ENCODE measurements at places on chromosomes 12 and 14. TPM values are rescaled to one million over a fixed set of nuclear protein-coding genes. Genes with fewer than 3 reads are reported as not detected.

DNA sequence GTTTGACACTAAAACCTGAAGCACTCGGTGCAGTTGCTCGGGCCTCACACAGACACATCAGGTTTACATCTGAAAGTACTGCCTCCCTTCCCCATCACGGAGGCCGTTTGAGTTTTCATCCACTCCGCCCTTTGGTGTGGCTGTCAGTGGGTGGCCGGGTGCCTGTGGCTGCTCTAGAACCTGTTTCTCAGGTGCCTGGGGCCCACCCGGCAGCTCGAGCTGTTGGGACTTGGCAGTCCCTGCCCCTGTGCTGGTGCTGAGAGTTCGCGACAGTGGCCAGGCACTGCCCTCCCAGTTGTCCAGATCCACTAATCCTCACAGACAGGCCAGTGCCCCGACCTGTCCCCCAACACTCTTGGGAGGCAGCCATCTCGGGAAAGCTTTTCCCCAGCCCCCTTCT lies 22.4 kb downstream of the XRCC3 start:
- H3K4me3 ChIP-seq, result no peak overlapping the region
- H3K27me3 ChIP-seq, result no peaks in the 10 kb centered on the region
- peaks cover 11% of the 10 kb centered on the region for H3K36me3 ChIP-seq

The KRT75 gene
- total RNA-seq, result not detected

DNA sequence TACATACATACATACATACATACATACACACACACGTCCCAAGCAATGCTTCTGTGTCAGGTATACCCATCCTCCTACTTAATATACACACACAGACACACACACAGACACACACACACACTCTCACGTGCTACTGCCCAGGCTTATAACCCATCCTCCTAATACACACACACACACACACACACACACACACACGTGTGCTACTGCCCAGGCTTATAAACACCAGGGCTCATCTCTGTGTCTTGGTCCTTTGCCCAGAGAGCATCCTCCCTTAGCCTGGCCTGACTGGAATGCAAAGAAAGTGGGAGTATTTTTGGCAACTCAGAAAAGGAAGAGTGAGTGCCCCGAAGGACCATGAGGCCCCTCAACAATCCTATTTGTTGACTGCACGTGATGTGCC lies 129.0 kb downstream of the RBM19 start:
- H3K4me1 ChIP-seq, result no peaks in the 10 kb centered on the region
- H3K4me3 ChIP-seq, result no peak overlapping the region
- no peaks in the 10 kb centered on the region for H3K27me3 ChIP-seq
- H3K36me3 ChIP-seq, result no peaks in the 10 kb centered on the region

- peaks cover 13% of the 10 kb centered on the region for H3K4me1 ChIP-seq
- no peaks in the 10 kb centered on the region for H3K27me3 ChIP-seq
- DNase-seq, result no peak
- no peak overlapping the region for H3K4me3 ChIP-seq
- no peaks in the 10 kb centered on the region for H3K36me3 ChIP-seq
Observed at GRCh38 chr12:79452906-79453305, 237.9 kb downstream of the PAWR start.

DNA sequence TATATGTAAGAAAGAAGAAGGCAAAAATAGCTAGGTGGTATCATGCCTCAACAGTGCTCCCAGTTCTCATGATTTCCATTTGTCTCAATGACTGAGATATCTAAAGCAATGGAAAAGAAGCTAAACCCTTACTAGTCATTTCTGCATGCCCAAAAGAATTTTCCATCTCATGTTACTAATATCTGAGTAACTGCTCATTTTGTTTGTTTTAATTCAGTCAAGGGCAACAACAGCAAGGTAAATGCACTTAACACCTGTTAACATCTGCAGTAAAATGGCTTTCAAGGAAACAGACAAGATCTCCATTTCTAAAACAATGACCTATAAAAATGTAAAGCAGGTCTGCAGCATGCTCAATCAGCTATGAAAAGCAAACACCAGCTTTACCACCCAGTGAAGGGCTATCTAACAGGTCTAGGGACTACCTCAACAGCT lies 19.4 kb upstream of the SELPLG start:
- no peak overlapping the region for H3K4me3 ChIP-seq
- peaks cover 29% of the 10 kb centered on the region for H3K36me3 ChIP-seq
- no peaks in the 10 kb centered on the region for H3K27me3 ChIP-seq

- no peaks in the 10 kb centered on the region for H3K27me3 ChIP-seq
- no peak overlapping the region for H3K27ac ChIP-seq
- no peaks in the 10 kb centered on the region for H3K36me3 ChIP-seq
- DNase-seq, result no peak
- H3K4me1 ChIP-seq, result no peaks in the 10 kb centered on the region
Observed at GRCh38 chr12:56867216-56867615, 67.0 kb downstream of the SDR9C7 start.

The CAPZA3 gene
- not detected for total RNA-seq

- peaks cover 52% of the 10 kb centered on the region for H3K27me3 ChIP-seq
- H3K36me3 ChIP-seq, result no peaks in the 10 kb centered on the region
- H3K27ac ChIP-seq, result no peak overlapping the region
- H3K4me1 ChIP-seq, result no peaks in the 10 kb centered on the region
Observed at GRCh38 chr12:53854701-53855316, 83.8 kb upstream of the HOXC13 start.

The LPAR5 gene
- 0.71 TPM for total RNA-seq

GRCh38 chr12:84757978-84758377 lies 154.6 kb downstream of the SLC6A15 start:
- H3K27me3 ChIP-seq, result no peaks in the 10 kb centered on the region
- no peak overlapping the region for H3K27ac ChIP-seq
- DNase-seq, result peak; percentile 74
- H3K4me1 ChIP-seq, result no peaks in the 10 kb centered on the region

The TUNAR gene
- total RNA-seq, result 1.3 TPM

GRCh38 chr14:87975636-87976035 lies 17.3 kb downstream of the GALC start:
- H3K4me3 ChIP-seq, result no peak overlapping the region
- no peak for DNase-seq
- H3K36me3 ChIP-seq, result no peaks in the 10 kb centered on the region
- no peak overlapping the region for H3K27ac ChIP-seq

The ITGB7 gene
- 1.1 TPM for total RNA-seq

DNA sequence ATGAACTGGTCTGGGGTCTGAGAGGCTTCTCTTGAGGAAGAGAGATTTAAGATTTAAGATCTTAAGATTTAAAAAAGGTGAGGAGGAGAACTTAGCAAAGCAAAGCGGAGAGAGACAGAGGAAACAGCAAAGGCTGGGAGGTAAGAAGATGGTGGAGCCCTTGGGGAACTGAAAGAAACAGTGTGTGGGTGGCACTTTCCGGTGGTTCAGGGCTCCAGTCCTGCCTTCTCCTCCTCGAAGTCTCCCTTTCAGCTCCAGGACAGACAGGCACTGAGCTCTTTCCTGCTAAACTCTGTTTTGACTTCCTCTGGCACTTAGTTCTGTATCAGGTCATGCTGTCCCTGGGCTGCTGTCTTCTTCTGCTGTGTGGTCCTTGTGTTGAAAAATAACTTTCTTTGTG lies 298.7 kb upstream of the SRRM4 start:
- DNase-seq, result no peak
- no peaks in the 10 kb centered on the region for H3K4me1 ChIP-seq
- no peaks in the 10 kb centered on the region for H3K36me3 ChIP-seq
- no peaks in the 10 kb centered on the region for H3K27me3 ChIP-seq
- no peak overlapping the region for H3K27ac ChIP-seq

DNA sequence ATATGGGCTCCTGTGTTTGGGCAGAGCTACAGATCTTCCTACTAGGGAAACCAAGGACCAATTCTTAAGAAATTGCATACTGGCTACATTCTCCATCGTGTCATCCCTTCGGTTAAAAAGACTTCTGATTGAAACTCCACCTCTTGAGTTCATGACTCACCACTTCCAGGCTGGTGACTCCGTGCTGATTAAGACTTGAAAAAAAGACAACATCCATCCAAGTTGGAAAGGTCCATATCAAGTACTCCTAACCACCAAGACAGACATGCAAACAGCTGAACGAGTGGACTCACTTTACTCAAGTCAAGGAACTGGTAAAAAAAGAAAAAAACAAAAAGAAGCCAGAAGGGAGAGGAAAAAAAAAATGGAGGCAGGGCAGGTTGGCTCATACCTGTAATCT lies 63.4 kb downstream of the APOBEC1 start:
- H3K27ac ChIP-seq, result no peak overlapping the region
- no peak overlapping the region for H3K4me3 ChIP-seq
- no peaks in the 10 kb centered on the region for H3K36me3 ChIP-seq
- H3K4me1 ChIP-seq, result no peaks in the 10 kb centered on the region
- no peak for DNase-seq

DNA sequence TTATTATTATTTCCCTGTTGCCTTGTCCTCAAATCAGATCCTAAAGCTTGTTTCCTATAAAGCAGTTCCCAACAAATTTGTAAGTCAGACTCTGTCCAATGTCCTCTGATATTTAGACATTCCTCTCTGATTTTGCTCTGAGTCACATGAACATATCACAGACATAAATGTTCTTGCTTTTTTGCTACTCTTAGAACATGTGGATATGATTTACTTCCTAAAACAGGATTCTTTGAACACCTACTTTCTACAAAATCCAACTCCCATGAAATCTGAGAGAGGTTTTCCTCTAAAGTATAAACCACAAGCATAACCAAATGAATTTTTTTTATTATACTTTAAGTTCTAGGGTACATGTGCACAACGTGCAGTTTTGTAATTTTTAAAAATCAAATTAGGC lies 181.3 kb upstream of the SLC38A2 start:
- H3K27me3 ChIP-seq, result no peaks in the 10 kb centered on the region
- no peak for DNase-seq
- no peak overlapping the region for H3K4me3 ChIP-seq
- H3K27ac ChIP-seq, result no peak overlapping the region
- H3K36me3 ChIP-seq, result no peaks in the 10 kb centered on the region

- no peaks in the 10 kb centered on the region for H3K27me3 ChIP-seq
- no peak overlapping the region for H3K27ac ChIP-seq
- H3K4me3 ChIP-seq, result no peak overlapping the region
- H3K4me1 ChIP-seq, result no peaks in the 10 kb centered on the region
- DNase-seq, result peak; percentile 67
- H3K36me3 ChIP-seq, result no peaks in the 10 kb centered on the region
Observed at GRCh38 chr12:70691018-70691672, 53.9 kb upstream of the PTPRB start.

- no peak overlapping the region for H3K4me3 ChIP-seq
- DNase-seq, result no peak
- H3K27ac ChIP-seq, result no peak overlapping the region
- no peaks in the 10 kb centered on the region for H3K4me1 ChIP-seq
- no peaks in the 10 kb centered on the region for H3K27me3 ChIP-seq
- H3K36me3 ChIP-seq, result no peaks in the 10 kb centered on the region
Observed at GRCh38 chr14:68449561-68450181, 343.2 kb downstream of the ZFP36L1 start.

The TSPAN19 gene
- 0.06 TPM for total RNA-seq

DNA sequence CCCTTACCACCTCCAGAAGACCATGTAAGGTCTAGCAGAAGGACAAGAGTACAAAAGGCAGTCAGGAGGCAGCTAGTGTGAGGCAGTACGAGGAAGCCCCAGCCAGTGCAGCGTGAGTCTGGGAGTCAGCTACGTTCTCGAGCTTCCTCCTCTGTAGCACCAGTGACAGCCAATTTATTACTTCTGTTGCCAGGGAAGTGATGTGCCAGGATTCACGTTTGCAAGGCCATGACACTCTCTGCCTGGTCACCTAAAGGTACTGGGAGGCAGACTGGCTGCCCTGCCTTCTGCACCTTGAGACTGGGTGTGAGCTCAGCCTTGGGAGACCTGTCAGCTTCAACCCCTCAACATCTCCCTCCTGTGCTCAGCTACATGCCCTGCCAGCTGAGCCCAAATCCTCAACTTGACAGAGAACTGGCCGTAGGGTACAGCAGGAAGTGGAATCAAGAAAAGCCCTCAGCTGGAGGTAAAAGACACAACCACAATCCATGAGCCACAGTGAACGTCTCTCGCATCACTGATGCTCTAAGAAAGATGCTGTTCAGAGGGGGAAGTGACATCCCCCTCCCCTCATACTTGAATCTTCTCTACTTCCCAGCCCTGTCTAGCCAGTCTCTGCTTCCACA lies 182.5 kb upstream of the RGS6 start:
- no peak overlapping the region for H3K27ac ChIP-seq
- H3K27me3 ChIP-seq, result no peaks in the 10 kb centered on the region
- no peak overlapping the region for H3K4me3 ChIP-seq
- H3K4me1 ChIP-seq, result no peaks in the 10 kb centered on the region

DNA sequence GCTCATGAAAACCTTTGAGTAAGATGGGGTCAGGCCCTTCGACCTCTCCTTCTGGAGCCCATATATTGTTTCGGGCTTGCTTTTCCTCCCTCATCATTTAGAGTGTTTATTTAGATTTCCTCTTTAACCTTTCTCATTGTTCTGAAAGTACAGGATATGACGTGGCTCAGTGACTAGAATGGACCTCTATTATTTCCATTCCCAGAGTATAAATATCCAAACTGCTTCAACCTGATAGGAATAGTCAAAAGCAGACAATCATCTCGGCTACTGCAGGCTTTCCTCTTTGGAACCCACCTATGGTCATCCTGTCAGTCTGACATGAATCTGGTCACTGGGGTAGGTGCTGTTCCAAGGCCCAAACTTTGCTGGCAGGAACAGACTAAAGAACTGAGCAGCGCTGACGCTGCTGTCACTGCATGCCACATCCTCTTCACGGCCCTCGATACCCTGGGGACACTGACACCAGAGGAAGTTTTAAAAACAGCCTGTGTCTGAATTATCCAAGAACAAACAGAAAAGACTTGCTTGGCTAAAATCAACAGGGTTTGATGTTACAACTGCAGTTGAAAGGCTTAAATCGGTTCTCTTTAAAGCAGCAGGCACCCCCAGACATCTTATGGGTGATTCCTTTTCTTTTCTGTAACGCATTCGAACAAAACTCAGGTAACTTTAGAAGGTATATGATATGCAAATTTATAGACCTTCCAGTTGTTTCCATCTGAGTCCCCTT lies 5.0 kb upstream of the DDX47 start:
- DNase-seq, result no peak
- no peak overlapping the region for H3K27ac ChIP-seq
- H3K4me1 ChIP-seq, result peaks cover 13% of the 10 kb centered on the region

- no peaks in the 10 kb centered on the region for H3K27me3 ChIP-seq
- H3K36me3 ChIP-seq, result peaks cover 28% of the 10 kb centered on the region
- H3K27ac ChIP-seq, result peak overlapping the region; percentile 44
- peaks cover 31% of the 10 kb centered on the region for H3K4me1 ChIP-seq
Observed at GRCh38 chr12:76863837-76864236, 15.0 kb downstream of the CSRP2 start.

GRCh38 chr12:879641-880040 lies 69.9 kb downstream of the RAD52 start:
- H3K27ac ChIP-seq, result no peak overlapping the region
- peaks cover 77% of the 10 kb centered on the region for H3K36me3 ChIP-seq
- DNase-seq, result no peak
- H3K4me3 ChIP-seq, result no peak overlapping the region
- no peaks in the 10 kb centered on the region for H3K4me1 ChIP-seq

- H3K27ac ChIP-seq, result no peak overlapping the region
- no peak overlapping the region for H3K4me3 ChIP-seq
- no peaks in the 10 kb centered on the region for H3K27me3 ChIP-seq
- peaks cover 75% of the 10 kb centered on the region for H3K36me3 ChIP-seq
- no peak for DNase-seq
- H3K4me1 ChIP-seq, result no peaks in the 10 kb centered on the region
Observed at GRCh38 chr14:31122921-31123320, 84.7 kb downstream of the HECTD1 start.

GRCh38 chr12:96437171-96437445 lies 36.9 kb upstream of the CDK17 start:
- no peak for DNase-seq
- no peaks in the 10 kb centered on the region for H3K27me3 ChIP-seq
- no peaks in the 10 kb centered on the region for H3K36me3 ChIP-seq
- no peak overlapping the region for H3K27ac ChIP-seq

GRCh38 chr14:24329736-24330135 lies 5.1 kb downstream of the ADCY4 start:
- DNase-seq, result no peak
- no peak overlapping the region for H3K4me3 ChIP-seq
- peaks cover 7% of the 10 kb centered on the region for H3K4me1 ChIP-seq

The SLC25A47 gene
- not detected for total RNA-seq
